ENCODE measurements at places on chromosomes 16 and 17.

GRCh38 chr17:55668312-55668920 is 54.2 kb downstream of the TMEM100 start:
- no peak for DNase-seq

DNA sequence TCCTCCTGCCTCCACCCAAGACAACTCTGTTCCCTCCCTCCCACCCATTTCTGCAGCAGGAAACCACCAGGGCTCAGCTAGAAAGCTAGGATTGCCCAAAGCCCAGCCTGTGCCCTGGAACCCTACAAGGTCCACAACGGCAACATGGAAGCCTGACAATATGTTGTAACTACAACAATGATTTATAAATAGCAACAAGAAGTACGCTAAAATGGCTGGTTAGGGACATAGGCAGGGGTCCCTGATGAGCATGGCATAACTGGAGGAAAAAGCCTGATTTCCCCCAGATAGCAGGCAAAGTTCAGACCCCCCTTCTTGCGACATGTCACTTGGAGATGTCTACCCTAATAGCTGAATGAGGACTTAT is 6.6 kb downstream of the ST3GAL2 start:
- no peak for DNase-seq

DNA sequence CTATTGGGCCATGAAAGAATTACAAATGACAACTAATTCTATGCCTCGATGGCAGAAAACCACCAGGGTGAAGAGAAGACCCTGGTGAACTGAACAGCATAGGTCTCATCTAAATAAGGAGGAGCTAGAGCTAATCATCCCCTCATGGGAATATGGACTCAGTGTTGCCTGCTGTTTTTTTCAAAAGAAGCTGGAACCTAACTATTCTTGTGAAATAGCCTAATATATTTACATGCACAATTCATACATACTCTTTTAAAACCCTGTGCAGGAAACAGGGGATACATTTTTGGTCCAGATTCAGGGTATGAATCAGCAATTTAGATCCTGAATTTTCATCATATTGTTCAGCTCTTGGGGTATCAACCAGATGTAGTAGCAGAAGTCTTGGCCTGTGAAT is 560.6 kb downstream of the TOX3 start:
- DNase-seq, result no peak

GRCh38 chr16:84446596-84447392 is 57.7 kb downstream of the MEAK7 start:
- no peak for DNase-seq

DNA sequence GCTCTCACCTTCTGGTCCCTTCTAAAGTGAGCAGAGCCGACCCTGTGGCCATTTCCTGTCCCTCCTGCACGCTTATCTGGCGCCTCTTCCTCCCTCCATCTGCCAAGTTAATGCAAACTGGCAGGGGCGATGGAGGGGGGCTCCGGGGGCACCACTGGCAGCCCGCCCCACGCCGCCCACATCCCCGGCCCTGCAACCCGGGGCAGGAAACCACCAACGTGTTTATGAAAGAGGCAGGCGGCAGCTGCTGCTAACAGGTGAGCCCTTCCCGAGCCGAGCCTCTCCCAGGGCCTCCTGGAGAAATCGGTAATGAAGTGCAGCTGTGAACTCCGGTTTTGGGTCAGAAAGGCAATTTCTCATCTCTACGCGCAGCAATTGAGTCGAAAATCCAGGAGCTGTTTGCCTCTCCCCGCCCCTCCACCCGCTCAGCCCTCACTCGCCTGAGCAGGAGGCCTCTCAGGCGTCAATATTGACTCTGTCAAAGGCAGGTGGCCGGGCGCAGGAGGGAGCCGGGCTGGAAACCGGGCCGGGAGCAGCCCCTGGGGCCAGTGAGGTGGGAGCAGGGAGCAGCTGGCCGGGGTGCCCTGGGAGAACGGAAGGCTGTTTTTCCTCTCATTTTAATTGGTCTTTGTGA is 164.4 kb upstream of the GSE1 start:
- no peak for DNase-seq

GRCh38 chr17:65523411-65523810 is 38.0 kb downstream of the AXIN2 start:
- no peak for DNase-seq

- DNase-seq, result no peak
Measured at GRCh38 chr17:29449865-29450671, 59.9 kb downstream of the TAOK1 start.
